GM10248 (cell line): ENCODE measurements at places on chromosomes 16 and 17.

- peak; percentile 27 for DNase-seq
Measured at GRCh38 chr16:47136099-47136842, 7.5 kb downstream of the NETO2 start.

DNA sequence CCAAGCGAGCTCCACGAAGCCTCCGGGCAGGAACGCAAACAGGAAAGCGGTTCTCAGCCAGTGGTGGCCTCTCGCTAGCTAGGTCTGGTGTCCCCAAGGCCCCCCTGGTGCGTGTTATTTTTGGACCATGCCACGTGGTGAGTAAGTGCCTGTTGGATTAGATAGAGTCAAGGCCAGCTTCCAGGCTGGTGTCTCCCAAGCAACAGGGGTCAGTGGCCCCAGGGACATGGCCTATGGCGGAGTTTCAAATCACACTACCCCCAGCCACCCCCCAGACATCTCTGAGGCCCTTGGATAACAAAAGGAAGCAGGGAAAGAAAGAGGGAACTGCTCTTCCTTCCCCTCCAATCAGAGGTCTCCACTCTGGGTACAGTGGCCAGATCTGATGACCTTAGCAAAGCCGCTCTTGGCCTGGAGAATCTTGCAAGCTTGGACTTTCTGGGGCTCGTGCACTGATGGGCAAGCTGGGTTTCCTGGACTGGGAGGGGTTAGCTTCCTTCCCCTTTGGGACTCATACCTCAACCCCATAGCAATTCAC lies 58.2 kb downstream of the MAF start:
- DNase-seq, result no peak

DNA sequence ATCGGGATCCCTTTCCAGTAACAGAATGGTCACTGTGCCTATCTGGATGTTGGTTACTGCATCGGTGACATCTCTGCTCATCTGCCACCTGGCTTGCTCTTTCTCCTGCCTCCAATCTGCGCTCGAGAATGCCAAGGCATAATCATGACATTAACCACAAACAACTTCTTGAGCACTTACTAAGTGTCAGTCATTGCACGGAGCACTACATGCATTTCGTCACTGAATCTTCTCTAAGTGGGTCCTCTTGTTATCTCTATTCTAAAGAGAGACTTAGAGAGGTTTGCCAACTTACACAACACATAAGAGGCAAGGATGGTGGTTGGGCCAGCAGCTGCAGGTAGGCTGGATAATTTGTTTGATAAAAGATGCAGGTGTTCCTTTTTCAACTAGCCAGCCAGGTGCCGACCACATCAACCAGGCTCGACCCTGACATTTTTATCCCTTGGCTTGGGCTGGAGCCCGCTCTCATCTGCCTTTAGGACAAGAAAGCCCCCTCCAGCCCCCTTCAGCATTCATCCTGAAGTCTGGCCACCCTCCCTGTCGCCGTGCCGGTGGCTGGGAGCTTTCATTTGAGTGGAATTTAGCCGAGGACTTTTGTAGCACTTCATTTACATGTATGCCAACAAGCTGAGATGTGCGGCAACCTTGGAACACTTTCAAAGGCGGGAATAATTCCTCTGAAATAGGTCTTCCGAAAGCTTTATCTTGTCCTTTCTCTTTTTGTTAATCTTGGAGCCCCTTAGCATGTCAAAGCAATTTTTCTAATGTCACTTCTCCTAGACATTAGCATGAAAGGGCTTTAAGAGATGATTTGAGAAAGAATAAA lies 89.3 kb upstream of the NKD1 start:
- no peak for DNase-seq

GRCh38 chr17:41394254-41394996 lies 3.0 kb downstream of the KRT31 start:
- DNase-seq, result no peak

- DNase-seq, result no peak
Measured at GRCh38 chr17:10031606-10032005, 126.5 kb upstream of the RCVRN start.

DNA sequence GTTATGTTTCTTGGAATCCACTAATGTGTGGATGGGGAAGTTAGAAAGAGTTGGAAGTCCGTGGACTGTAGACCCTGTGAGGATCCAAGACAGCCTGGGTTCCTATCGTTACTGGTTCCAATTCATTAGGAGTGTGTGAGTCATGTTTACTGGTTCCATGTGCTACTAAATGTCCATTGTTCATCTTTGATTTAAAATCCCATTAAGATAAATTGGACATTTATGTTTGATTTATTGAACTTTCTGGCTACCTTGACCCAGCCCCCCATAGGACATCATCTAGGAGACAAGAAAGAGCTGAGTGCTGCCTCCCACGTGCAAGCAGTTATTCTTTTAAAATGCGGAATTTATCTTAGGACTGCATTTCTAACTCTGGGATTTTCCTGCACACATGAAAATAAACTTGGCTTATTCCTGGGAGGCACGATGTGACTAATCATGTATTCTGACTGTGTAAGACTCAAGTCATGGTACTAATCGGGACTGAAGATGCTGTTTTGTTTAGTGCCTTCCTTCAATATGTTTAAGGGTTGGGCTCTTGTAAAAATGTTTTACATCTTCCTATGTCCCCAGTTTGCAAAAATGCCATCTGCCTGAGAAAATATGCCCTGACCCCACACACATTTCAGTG lies 53.4 kb downstream of the RGS9 start:
- DNase-seq, result no peak
